ENCODE measurements at places on chromosomes 7 and 10.

GRCh38 chr10:54650547-54650946, 150.5 kb downstream of the PCDH15 start:
- DNase-seq: no peak

- DNase-seq: peak; percentile 66
These were observed 42.9 kb downstream of the MKLN1 start for GRCh38 chr7:131370523-131370968.

DNA sequence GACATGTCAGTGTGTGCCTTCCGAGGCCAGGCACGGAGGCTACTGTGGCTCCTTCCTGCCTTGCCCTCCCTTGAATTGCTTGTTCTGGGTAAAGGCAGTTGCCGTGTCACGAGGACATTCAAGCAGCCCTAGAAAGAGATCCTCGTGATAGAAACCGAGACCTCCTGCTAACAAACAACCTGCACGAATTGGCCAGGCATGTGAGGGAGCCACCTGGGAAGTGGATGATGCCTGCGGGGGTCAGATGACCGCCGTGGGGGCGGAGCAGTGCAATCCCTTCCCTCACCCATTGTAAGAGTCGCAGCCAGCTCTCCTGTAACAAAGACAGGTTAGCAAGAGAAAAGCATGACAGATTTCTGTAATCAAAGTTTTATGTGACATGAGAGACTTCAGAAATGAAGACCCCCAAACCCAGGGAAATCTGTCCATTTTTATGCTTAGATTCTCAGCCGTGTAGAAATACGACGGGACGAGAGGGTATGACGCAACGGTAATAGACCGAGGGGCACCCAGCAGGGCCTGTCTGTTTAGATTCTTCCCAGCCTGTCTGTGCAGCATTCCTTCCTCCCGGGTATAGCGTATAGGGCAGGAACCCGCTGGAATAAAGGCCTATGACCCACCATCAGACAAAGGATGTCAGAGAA, 241.7 kb downstream of the GATA3 start:
- no peak for DNase-seq

- no peak for DNase-seq
These were observed 60.9 kb downstream of the TCERG1L start for GRCh38 chr10:131250454-131251145.

DNA sequence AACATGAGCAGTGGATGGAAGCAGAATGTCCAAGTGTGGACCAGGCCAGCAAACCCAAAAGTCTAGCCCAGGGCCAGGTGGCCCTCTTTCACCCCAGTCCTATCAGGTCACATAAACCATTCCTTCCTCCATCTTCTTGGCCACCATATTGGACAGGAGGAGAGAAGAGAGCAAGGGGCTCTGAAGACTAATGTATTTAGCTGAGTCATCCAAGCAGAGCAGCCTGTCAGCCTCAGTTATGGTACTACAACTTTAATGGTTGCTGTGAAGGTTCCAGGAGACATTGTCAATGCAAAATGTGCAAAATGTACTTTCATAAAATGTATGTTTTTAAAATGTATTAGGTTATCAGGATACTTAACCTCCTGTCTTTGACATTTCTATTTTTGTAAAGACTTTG, 159.5 kb downstream of the GPAM start:
- no peak for DNase-seq

DNA sequence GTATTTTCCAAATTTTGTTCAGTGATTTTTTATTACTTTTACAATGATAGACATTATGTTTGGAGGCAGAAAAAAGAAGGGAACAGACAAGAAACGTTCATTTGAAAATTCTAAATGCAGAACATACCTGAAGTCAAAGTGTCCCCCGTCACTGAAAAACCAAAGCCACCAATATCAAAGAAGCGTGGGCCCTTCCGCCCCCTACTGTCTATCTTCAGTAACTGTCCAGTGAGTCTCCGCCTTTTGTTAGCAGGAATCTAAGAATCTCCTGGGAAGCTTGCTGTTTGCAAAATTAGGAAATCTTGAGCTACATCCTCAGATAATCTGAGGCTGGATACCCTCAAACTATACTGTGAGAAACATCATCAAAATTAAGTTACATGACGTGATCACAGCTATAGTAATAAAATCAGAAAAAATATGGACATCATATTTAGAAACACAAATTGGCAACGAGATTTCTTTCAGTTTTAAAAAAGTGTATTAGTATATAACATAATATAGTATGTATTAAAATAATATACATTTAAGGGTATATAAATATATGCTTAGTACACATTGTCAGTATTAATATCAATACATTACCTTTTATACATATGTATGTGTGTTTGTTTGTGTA, 169.3 kb upstream of the AKR1E2 start:
- DNase-seq: peak; percentile 77

Measured in LHCN-M2 (cell line).